ENCODE measurements at places on chromosomes 16 and 17.

- no peak for DNase-seq
Observed at GRCh38 chr16:49382916-49383315, 9.3 kb downstream of the C16orf78 start.

DNA sequence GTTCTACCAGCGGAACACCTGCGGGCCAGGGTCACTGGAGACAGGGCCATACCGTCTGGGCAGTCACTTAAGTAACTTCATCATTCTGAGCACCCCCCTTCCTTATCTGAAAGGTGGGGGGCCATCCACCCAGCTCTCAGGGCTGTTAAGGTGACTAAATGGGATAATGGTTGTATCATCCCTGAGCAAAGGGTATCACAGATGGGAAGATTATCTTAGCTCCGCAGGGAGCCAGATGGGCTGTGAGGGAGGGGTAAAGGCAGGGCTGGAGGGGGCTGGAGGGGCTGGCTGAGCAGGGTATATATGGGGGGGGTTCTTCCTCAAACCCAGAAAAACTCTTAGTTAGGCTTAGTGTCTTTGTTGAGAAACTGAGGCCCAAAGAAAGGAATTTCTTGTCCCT, 2.9 kb upstream of the CACNA1G start:
- no peak for DNase-seq

DNA sequence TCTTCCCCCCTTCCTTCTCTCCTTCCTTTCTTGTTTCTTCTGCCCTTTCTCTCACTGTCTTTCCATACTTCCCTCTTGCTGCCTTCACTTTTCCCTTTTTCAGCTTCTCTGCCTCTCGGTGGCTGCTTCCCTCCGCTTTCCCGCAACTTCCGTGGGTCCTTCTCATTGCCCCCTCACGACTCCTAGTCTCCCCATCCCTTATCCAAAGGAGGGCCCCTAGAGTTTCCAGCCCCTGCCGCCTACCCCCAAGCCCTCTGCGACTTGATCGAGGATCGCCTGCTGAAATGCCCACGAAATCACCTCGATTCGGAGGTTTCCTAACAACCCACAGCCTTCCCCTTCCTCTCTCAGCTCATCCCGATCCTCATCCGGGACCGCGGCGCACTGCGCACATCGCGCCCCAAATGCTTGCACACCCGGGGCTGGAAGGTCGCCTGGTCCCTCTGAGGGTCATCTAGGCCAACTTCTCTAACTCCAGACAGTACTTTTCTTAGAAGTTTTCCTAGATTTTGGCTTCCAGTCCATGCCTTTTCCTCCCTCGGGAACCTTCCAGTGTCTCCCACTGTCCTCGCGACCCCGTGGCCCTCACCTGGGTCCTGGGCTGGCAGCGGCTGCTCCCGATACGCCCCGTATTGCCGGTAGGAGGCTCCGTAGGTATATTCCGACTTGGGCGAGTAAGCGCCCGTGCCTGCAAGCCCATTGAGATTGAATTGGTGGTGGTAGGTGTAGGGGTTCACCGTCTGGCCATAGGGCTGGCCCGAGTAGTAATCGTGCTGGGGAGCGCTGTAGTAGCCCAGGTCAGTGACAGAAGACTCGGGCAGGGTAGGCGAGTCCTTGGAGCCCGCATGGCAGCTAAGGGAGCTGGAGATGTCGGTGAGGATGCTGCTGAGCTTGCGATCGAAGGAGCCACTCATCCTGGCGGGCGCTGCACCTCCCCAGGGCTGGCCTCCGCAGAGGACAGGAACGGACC, 654 bp downstream of the DLX3 start:
- DNase-seq = no peak

- DNase-seq = no peak
Observed at GRCh38 chr17:73335591-73336407, 24.0 kb upstream of the CDC42EP4 start.

DNA sequence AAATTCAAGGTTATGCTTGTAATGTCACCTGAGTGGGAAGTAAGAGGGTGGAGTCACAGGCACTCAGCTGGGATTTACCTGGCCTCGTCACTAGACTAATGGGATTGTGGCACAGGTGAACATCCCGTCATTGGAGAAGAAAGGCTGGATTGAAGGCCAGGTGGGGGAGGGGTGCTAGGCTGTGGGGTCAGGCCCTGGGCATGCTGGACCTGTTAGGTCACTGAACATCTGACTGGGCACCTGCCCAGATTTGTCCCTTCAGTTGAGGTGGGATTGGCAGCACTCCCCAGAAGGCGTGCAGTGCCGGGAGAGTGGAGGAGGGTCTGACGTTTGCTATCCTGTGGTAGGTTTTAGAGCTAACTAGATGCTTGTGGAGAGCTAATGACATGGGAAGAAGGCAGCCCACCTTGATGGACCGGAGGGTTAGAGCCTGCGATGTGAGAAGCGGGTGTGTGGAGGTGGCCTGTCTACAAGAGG, 161.5 kb upstream of the ZNF267 start:
- DNase-seq = no peak

DNA sequence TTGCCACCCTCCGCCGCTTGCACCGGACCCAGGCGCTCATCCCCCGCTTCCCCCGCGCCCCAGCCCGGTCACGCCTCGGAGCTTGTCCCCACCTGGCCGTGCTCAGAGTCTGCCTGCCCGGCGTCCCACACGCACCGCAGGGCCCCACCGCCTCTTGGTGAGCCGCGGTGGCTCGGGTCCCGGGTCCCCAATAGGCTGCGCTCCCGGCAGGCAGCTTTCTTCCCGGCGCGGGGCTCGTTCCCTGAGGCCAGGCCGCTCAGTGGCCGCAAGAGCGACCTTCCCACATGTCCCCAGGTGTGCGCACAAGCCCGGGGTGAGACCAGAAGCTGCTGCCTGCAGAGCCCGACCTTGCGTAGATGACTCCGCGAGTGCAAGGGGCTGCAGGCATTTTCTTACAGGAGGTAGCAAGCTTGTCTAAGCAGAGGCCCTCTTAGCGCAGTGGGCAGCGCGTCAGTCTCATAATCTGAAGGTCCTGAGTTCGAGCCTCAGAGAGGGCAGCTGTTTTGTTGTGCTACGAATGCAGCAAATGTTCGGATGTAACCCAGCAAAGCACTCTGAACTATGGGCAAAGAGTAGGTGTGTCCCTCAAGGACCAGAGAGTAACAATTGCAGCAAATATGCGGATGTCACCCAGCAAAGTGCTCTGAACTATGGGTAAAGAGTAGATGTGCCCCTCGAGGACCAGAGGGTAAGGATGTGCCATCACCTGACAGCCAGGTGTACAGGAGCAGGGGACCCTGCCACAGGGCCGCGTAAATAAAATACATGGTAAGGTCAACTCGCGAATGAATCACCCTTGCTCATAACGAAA, 15.6 kb downstream of the TLE7 start:
- DNase-seq = no peak

DNA sequence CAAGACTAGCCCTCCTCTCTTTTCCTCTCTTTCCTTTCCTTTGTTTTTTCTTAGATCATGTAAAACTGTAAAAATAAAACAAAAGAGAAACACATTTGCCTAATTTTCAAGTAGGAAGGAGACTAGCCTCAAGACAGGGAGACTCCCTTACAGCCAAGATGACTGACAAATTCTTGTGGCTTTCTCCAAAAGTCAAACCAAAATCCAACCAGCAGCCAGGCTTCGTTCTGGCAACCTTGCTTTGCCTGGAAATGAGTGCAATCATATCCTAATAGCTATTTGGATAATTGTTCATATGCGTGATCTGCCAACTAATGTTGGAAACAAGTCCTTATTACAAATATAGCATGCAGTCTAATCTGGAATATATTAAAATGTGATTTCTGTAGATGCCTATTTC, 868.9 kb upstream of the SOX9 start:
- no peak for DNase-seq

- no peak for DNase-seq
Observed at GRCh38 chr17:73834684-73835343, 190.6 kb upstream of the SDK2 start.

- DNase-seq = no peak
Observed at GRCh38 chr16:19168371-19169081, 486 bp downstream of the SYT17 start.

GRCh38 chr17:16383772-16384287, 2.9 kb downstream of the UBB start:
- DNase-seq = no peak

DNA sequence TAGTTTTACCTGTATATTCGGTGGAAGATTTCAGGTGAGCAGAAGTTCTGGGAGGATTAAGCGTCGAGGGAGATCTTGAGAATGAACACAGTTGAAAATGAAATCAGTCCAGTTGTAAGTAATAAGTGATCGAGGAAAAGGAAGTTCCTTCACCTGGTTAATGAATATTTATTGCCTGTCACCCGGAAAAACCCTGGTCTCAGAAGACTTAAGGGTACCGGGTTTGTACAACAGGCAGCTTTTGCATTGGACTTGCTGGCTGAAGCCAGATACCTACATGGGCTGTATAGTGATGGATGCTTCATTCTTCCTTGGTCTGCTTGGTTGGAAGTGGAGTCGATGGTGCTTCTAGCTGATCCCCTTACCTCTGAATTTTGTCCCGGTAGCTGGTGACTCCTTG, 72.7 kb downstream of the PRKCA start:
- no peak for DNase-seq

- no peak for DNase-seq
Observed at GRCh38 chr16:67996666-67997065, 2.6 kb downstream of the DPEP2 start.

DNA sequence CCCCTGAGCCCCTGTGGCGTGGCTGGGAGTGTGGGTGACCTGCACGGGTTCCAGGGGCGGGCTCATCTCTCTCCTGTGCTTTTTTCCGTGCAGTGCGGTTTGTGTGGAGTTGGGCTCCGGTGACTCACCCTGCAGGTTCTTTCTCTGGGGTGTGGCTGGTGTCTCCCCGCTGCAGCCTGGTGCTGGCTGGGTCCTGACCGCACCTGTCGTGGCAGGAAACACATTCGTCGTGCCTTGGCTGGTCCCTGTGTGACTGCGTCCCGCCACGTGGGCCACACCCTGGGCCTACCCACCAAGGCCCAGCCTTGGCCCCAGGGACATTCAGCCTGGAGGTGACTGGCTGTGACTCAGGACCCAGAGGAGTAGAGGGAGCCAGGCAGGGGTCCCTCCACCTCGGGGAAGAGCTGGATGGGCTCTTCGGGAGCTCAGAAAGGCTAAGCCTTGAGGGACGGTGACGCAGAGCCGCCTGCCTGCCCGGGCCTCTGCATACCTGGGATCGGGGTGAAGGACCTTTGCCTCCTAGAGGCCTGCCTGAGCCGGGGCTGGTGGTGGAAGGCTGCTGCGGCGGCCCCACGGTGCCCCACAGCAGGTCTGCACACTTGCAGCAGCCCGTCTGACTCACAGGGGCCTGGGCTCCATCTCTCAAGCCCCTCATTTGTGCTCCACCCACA, 7.8 kb downstream of the TRAF7 start:
- DNase-seq = no peak
